ENCODE measurements at places on chromosomes 6 and 20.

- no peak overlapping the region for H3K4me3 ChIP-seq
- DNase-seq: no peak
- H3K27me3 ChIP-seq: no peaks in the 10 kb centered on the region
- no peaks in the 10 kb centered on the region for H3K36me3 ChIP-seq
- H3K4me1 ChIP-seq: no peaks in the 10 kb centered on the region
Observed at GRCh38 chr6:122050242-122050755, 349.2 kb upstream of the HSF2 start.

- H3K27me3 ChIP-seq: no peaks in the 10 kb centered on the region
- peaks cover 50% of the 10 kb centered on the region for H3K36me3 ChIP-seq
- H3K27ac ChIP-seq: no peak overlapping the region
- no peak for DNase-seq
Observed at GRCh38 chr6:31634131-31634530, 13.6 kb downstream of the PRRC2A start.

GRCh38 chr6:154267508-154268106, 89.0 kb downstream of the IPCEF1 start:
- no peaks in the 10 kb centered on the region for H3K36me3 ChIP-seq
- no peak overlapping the region for H3K27ac ChIP-seq
- H3K4me3 ChIP-seq: no peak overlapping the region
- DNase-seq: no peak
- H3K4me1 ChIP-seq: no peaks in the 10 kb centered on the region

DNA sequence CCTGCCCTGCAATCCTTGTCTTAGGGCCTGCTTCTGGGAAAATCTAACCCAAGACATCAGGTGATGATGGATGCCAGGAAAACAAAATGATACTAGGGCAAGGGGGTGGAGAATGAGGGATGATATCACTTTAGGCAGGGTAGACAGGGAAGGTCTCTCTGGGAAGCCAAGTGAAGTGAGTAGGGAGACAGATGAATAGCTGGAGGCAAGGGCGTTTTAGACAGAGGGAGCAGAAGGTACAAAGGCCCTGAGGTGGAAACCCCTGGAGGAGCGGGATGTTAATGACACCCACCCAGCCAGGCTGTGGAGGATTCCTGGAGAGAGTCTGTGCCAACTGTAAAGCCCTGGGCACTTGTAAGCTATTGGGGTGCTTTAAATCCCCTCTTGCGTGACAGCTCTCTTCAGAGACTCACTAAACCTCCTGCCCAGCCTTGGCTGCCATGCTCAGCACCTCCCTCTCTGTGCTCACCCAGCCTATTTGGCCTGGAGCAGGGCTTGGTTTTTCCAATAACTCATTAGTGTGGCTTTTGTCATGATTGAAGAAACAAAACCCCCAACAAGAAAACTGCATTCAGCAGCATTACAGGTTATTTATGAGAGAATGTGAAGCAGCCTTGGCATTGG, 12.4 kb upstream of the MDGA1 start:
- no peaks in the 10 kb centered on the region for H3K4me1 ChIP-seq
- no peak overlapping the region for H3K27ac ChIP-seq
- no peak for DNase-seq
- no peaks in the 10 kb centered on the region for H3K36me3 ChIP-seq
- H3K27me3 ChIP-seq: no peaks in the 10 kb centered on the region
- no peak overlapping the region for H3K4me3 ChIP-seq

DNA sequence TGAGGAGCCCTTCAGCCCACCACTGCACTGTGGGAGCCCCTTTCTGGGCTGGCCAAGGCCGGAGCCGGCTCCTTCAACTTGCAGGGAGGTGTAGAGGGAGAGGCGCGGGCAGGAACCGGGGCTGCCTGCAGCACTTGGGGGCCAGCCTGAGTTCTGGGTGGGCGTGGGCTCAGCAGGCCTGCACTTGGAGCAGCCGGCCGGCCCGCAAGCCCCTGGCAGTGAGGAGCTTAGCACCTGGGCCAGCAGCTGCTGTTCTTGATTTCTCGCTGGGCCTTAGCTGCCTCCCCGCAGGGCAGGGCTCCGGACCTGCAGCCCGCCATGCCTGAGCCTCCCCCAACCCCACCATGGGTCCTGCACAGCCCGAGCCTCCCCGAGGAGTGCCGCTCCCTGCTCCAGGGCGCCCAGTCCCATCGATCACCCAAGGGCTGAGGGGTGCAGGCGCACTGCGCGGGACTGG, 101.7 kb upstream of the ADGRB3 start:
- H3K27me3 ChIP-seq: no peaks in the 10 kb centered on the region
- no peaks in the 10 kb centered on the region for H3K36me3 ChIP-seq
- no peak overlapping the region for H3K27ac ChIP-seq
- no peaks in the 10 kb centered on the region for H3K4me1 ChIP-seq

DNA sequence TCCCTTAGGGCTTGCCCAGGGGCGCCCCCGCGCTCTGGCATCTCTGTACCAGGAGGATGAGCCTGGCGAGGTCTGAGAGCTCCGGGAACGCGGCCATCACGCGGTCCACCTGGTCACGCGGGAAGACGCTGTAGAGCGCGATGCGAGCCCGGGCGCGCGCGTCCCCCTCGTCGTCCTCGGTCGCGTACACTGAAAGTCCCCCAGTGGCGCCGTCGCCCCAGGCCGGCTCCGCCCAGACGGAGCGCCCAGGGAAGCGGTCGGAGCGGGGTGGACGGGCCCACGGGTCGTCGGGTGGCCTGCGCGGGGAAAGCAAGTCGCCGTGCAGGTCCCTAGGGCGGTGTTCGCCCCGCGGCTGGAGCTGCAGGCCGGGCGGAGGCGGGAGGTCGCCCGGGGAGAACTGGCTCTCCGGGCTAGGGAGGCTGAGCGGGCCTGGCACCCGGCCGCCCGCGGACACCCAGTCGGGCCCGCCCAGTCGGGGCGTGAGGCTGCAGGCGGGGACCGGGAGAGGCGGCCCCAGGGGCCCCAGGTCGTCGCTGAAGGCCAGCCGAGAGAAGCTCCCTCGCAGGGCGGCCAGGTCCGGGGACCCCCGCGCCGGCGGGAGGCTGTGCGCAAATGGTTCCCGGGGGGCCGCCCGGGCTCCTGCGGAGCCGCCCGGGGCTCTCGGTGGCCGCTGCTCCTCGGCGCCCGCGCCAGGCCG, 34.0 kb downstream of the ZC3H12D start:
- H3K4me1 ChIP-seq: peaks cover 16% of the 10 kb centered on the region
- DNase-seq: peak; percentile 42
- no peak overlapping the region for H3K27ac ChIP-seq
- H3K36me3 ChIP-seq: no peaks in the 10 kb centered on the region
- no peaks in the 10 kb centered on the region for H3K27me3 ChIP-seq

- no peaks in the 10 kb centered on the region for H3K27me3 ChIP-seq
- no peak for DNase-seq
- H3K4me3 ChIP-seq: no peak overlapping the region
- no peaks in the 10 kb centered on the region for H3K4me1 ChIP-seq
Observed at GRCh38 chr6:155222506-155222905, 41.3 kb upstream of the CLDN20 start.

GRCh38 chr6:130895516-130895915, 68.3 kb downstream of the SMLR1 start:
- peaks cover 29% of the 10 kb centered on the region for H3K36me3 ChIP-seq
- H3K4me3 ChIP-seq: no peak overlapping the region
- no peak for DNase-seq
- no peaks in the 10 kb centered on the region for H3K4me1 ChIP-seq
- H3K27me3 ChIP-seq: no peaks in the 10 kb centered on the region

- no peaks in the 10 kb centered on the region for H3K27me3 ChIP-seq
- DNase-seq: no peak
- no peaks in the 10 kb centered on the region for H3K4me1 ChIP-seq
- no peak overlapping the region for H3K4me3 ChIP-seq
- no peak overlapping the region for H3K27ac ChIP-seq
Observed at GRCh38 chr20:44856856-44857448, 28.6 kb upstream of the YWHAB start.

DNA sequence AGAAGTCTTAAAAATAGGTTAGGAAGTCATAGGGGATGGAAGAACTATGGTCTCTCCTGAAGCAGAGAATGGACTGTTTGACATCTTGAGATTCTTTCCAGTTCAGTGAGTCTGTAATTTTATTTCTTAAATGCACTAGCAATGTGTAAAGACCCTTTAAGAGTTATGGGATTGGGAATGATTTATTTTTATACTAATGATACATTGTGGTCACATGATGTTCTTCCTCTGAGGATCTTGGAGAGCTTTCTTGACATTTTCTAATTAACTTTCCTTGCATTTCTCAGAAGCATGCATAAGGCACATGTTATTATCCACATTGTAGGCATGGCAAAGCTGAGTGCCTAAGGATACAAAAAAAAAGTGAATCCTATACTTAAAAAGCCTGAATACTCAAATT, 507.6 kb upstream of the NRSN1 start:
- H3K4me3 ChIP-seq: no peak overlapping the region
- no peaks in the 10 kb centered on the region for H3K27me3 ChIP-seq
- H3K4me1 ChIP-seq: no peaks in the 10 kb centered on the region

DNA sequence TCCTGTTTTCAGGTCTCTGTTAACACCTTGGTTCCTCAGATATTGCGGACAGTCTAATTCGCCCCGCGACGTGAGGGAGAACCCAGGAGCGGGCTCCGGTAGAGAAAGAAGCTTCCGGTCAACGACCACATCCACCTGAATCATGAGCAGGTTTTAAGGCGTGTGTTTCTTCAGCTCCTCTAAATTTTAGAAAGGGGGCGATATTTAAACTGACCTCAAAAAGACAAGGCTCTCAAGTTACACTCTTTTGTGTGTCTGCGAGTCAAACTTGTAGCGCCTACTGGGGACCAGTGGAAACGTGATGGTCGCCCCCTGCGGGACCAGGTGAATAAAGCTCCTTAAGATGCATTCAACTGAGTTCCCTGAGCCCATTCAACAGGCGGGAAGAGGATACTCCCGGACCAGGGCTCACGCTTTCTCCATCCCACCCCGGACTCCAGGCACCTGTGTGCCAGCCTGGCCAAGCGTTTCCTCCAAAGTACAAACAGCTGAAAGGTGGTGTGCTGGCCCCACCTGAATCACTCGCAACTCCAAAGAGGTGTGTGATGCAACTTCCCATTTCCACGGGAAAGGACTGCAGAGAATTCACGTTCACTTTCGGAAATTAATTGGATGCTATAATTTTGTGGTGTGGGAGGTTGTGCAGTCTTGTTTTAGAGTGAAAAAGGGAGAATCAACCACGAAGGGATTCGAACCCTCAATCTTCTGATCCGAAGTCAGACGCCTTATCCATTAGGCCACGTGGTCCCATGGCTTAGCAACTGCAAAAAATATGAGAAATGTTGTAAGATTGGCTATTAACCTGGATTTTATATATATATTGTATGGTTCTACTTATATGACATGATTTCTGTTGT, 17.0 kb downstream of the GPX5 start:
- H3K27me3 ChIP-seq: no peaks in the 10 kb centered on the region
- no peak overlapping the region for H3K27ac ChIP-seq
- no peaks in the 10 kb centered on the region for H3K36me3 ChIP-seq
- DNase-seq: peak; percentile 69
- no peak overlapping the region for H3K4me3 ChIP-seq
- H3K4me1 ChIP-seq: peaks cover 6% of the 10 kb centered on the region

DNA sequence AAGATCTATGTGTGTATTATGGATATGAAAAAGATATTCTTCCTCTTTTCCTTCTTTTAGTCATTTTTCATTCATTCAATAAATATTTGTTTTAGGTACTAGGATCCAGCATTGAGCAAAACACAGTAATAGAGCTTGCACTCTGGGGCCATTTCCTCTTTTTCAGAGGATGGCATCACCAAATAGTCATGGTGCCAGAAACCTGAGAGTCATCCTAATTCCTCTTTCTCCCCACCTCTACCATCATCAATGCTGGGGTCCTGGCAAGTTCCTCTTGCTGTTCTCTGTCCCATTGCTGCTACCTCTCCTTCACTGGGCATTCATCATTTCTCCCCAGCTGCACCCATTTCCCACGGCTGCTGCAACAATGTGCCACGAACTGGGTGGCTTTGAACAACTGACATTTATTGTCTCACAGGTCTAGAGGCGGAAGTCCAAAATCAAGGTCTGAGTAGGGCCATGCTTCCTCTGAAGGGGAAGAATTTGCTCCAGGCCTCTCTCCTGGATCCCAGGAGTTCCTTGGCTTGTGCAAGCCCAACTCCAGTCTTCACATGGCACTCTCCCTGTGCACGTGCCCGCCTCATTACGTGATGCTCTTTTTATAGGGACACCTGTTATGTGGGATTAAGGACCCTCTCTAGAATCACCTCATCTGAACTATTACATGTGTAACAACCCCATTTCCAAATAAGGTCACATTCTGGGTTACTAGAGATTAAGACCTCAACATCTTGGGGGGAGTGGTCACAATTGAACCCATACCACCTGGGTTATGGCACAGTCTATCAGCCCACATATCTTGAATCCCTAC, 9.5 kb upstream of the IGF2R start:
- H3K27me3 ChIP-seq: no peaks in the 10 kb centered on the region
- no peaks in the 10 kb centered on the region for H3K36me3 ChIP-seq
- no peak for DNase-seq
- H3K4me3 ChIP-seq: no peak overlapping the region

DNA sequence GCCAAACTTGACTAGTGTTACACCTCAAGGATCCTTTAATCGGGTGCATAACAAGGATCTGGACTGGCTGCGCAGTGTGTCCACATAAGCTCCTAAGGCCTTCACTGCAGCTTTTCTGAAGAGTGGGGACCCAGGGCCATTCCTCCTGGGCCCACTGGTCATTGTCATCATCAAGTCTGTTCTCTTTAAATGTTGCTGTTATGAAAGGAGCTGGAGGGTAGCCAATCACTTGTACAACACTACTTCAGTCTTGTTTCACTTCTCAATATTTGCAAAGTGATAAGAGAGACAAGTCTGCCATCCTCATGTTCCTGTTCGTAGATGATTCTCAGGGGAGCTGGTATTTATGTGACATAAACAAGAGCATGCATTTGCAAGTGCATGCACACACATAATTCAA, 149.8 kb downstream of the SYNDIG1 start:
- H3K4me1 ChIP-seq: peaks cover 10% of the 10 kb centered on the region
- H3K27ac ChIP-seq: no peak overlapping the region
- H3K4me3 ChIP-seq: no peak overlapping the region
- no peaks in the 10 kb centered on the region for H3K36me3 ChIP-seq

GRCh38 chr6:474453-475185, 83.1 kb downstream of the IRF4 start:
- H3K27ac ChIP-seq: no peak overlapping the region
- no peaks in the 10 kb centered on the region for H3K27me3 ChIP-seq
- no peaks in the 10 kb centered on the region for H3K4me1 ChIP-seq
- peak; percentile 44 for DNase-seq
- H3K36me3 ChIP-seq: no peaks in the 10 kb centered on the region

DNA sequence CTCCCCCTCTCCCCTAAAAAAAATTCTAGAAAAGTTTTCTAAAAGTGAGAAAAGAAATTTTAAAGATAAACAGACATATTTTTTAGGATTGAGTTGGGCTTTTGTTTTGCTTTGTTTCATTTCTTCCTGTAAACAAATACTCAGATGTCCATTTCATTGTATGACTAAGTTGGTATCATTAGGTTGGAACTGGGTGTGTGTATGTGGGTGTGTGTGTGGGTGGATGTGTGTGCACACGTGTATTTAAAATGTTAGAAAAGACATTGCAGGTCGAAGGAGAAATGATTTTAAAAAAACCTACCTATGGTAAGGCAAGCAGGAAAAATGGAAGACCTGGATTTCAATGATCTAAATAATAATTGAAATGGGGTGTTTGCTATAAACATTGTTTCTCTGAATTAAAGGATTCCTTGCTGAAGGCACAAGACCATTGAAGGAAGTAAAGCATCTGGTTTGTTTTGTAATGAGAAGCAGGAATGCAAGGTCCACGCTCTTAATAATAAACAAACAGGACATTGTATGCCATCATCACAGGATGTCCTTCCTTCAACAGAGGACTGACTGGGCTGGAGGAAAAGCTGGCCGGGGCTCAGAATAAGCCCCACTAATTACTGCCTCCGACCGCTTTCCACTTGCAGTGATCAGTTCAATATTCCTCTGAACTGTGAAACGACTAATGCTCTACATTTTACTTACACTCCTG, 996 bp upstream of the PRDM1 start:
- no peak for DNase-seq
- no peaks in the 10 kb centered on the region for H3K27me3 ChIP-seq
- no peak overlapping the region for H3K27ac ChIP-seq
- H3K4me3 ChIP-seq: no peak overlapping the region
- no peaks in the 10 kb centered on the region for H3K36me3 ChIP-seq

All from lung (tissue), 17 donors.